ENCODE measurements at places on chromosomes 13 and 19.

DNA sequence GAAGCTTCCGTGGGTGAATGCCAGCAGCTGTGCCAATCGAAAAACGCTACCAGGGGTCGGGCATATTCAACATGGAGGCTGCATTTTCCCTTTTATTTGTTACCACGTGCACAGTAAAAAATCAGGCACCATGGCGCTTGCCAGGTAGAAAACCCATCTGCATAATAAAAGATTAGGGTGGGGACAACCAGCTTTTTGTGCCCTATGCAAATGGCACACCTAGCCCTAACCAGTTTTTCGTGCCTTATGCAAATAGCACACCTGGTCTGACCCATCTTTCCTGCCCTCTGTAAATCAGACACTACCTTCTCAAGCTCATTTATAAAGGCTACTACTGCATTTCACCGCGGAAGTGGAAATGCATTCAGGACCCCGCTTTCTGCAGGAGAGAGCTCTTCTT, 62.1 kb upstream of the FREM2 start:
- no peak for DNase-seq

DNA sequence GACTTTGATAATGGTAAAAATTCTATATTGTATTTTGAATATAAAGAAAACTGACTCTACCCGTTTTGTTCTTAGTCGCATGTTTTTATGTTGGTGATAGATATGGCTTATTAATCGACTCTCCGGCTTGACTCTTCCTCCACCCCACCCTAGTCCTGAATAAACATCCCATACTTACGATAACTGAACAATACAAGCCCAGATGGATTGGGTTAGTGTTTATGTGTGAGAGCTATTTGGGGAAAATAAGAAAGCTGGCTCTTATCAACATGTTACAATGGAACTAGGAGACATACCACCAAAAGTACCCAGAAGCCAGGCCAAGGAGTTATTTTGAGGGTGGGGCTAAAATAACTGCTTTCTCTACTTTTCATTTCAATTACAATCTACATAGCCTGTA, 796.3 kb downstream of the DIAPH3 start:
- DNase-seq: no peak

DNA sequence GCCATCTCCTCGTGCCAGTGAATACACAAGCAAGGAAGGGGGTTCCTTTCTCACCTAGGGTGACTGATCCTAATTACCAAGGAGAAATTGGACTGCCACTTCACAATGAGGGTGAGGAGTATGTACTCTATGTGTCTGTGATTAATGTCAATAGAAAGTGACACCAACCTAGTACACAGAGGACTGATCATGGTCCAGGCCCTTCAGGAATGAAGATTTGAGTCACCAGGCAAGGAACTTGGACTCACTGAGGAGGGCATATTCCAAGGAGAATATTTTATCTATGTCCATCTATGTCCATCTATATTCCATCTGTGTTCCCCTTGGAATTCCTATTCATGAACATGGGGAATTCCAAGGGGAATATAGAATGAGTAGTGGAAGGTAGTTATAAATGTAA, 9.2 kb upstream of the ALOX5AP start:
- no peak for DNase-seq

DNA sequence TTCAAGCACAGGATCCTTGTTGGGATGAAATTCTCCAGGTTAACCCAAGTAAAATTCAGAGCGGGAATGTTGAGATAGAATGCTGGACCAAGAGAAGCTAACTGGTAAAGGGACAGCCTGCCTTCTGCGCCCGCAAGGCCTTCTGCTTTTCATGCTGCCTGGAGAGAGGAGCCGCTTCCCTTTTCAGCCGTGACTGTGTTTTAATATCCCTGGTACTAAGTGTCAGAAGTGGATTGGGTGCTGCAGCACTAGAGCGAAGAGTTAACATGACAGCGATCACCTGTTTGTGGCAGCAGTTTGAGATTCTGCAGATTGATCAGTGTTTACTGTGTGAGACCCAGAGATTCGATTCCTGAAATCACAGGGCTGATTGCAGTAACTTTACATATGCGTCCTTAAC, 197.4 kb upstream of the ZNF536 start:
- no peak for DNase-seq

DNA sequence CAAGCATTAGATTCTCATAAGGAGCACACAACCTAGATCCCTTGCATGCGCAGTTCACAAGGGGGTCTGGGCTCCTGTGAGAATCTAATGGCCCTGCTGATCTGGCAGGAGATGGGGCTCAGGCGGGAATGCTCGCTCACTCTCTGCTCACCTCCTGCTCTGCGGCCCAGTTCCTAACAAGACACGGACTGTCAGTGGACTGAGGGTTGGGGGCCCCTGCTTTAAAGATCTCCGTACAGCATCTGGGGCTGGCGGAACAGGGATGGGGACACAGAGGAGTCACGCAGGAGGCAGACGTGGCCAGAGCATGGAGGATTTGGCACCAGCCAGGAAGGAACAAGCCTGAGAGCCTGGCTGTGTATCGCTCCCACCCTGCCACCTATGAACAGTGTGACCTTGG, 37.3 kb upstream of the ZNF536 start:
- no peak for DNase-seq

DNA sequence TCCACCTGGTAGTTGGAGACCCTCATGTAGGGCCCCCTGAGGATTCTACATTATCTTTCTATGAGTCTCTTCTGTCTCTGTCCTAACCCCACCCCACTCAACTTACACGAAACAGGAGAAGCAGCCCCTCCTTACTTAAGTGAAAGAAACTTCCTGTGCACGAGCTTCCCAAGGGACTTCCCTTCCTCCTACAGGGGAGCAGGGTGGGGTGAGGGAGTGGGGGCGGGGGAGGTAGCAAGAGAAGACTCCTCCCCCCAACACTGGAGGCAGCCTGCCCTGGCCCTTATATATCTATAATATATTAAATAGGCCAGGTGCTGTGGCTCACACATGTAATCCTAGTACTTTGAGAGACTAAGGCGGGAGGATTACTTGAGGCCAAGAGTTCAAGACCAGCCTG, 5.5 kb upstream of the PDE4C start:
- DNase-seq: no peak

GRCh38 chr13:110712081-110712848, 1.2 kb upstream of the ING1 start:
- peak; percentile 81 for DNase-seq

DNA sequence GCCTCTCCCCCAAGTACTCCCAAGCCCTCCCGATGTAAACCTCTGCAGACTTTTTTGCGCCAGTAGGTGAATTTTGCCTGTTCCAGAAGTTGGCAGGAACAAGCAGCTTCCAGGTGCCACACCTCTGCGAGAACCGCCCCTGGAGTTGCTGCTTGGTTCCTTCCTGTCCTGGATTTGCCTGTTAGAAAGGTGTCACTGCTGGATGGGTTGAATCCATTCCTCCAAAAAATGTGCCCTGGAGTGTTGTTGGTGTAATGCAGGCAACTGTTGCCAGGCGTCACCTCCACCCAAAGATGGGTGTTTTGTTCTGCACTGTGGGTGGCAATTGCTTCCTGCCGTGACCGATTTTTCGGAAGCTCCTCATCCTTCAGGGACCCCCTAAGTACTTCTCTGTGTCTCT, 5.7 kb downstream of the PGPEP1 start:
- DNase-seq: no peak

DNA sequence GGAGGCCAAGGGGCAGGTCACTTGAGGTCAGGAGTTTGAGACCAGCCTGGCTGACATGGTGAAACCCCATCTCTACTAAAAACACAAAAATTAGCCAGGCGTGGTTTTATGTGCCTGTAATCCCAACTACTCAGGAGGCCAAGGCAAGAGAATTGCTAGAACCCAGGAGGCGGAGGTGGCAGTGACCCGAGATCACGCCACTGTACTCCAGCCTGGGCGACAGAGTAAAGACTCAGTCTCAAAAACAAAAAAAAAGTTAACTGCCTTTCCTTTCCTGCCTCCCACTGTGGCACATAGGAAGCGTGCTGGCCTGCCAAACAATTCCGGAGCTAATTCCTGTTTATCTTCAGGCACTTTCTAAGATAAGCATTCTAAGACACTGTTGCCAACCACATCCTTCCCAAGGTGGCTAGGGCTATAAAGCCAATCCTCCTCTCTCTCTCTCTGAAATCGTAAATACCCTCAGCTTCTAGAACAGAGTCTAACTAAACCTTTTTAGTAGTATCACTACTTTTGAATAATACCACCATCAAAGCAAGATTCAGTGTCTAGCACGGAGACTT, 21.6 kb downstream of the SLC25A30 start:
- DNase-seq: no peak

- DNase-seq: peak; percentile 62
Observed at GRCh38 chr19:49331616-49332055, 3.6 kb upstream of the CD37 start.

DNA sequence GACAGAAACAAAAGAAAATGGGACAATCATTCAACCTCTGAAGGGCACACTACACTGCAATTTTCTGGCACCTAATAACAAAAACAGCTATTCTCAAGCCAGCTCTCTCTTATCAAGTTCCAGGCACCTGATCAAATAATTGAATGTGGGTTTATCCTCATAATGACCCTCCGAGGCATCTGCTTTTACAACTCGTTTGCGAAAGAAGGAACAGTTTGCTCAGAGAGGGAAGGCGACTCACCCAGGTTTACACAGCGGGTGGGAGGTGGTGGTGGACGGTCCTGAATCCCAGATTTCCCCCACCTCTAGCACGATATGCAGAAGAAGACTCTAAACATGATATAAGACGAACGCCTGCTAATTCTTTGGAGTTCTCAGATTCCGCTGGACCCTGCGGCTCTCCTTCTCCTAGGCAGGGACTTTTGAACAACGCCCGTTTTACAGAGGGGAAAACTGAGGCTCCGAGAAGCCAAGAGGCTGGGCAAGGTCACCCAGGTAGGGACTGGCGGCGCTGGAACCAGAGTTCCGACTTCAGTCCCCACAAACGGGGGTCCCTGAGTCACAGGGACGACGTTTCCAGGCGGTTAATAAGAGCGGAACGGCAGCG, 641 bp downstream of the SGTA start:
- no peak for DNase-seq

- peak; percentile 27 for DNase-seq
Observed at GRCh38 chr13:23899555-23899954, 2.3 kb upstream of the C1QTNF9B start.

DNA sequence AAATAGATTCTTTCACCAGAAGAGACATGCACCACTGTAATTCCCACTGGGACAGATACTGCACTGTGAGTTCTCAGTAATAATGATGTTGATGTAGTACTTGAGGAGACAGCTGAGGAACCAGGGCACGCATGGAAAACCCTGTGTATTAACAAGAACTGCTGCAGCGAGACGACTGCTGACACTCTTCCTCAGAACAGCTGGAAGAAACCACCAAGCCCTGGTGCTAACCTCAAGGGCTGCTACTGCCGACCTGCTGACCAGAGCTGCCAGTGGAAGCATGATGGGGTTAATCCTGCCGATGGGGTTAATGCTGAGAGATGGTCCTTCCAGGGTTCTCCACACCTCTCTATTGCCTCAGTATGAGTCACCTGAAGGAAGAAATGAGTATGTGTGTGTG, 45.6 kb downstream of the EDNRB start:
- DNase-seq: no peak

DNA sequence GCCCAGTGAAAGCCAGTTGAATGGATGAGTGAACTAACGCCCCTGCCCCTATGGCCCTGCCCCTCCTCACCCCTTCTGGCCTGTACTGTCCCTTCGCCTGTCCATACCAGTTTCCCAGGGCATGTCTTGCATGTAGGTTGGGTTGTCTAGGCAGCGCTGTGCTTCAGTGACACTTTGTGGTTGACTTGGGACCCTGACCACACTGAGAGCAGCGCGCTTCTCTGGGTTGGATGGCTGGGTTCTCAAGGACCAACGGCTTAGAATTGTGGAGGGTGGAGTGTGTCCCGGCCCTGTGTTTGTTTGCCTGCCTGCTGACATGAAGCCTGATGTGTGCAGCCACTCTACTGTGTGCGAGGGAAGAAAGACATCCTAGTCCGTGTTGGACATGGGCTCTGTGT, 15.8 kb downstream of the GATAD2A start:
- no peak for DNase-seq

- DNase-seq: no peak
Observed at GRCh38 chr19:40705362-40705651, 11.4 kb downstream of the COQ8B start.

- no peak for DNase-seq
Observed at GRCh38 chr19:33905473-33905936, 108.8 kb downstream of the KCTD15 start.

- no peak for DNase-seq
Observed at GRCh38 chr19:37217480-37217774, 587 bp upstream of the ZNF383 start.

- no peak for DNase-seq
Observed at GRCh38 chr19:27822336-27822735, 1390.6 kb downstream of the UQCRFS1 start.

DNA sequence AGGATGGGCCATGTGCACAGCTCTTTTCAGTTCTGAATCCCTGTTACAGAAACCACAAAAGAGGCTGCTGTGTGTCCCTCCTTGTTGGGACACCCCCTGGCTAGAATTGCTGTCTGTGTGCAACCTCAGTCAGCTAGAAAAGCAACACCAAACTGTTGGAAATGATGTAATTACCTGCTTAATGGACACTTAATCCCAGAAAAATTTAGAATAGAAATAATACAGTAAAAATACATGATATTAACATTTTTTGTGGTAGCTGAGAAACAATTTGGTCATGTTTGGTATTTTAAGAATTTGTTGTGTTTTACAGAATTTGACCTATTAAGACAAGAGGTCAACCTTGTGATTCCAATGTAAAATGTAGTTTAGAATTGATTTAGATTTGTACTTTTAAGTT, 46.8 kb downstream of the FAM124A start:
- no peak for DNase-seq

DNA sequence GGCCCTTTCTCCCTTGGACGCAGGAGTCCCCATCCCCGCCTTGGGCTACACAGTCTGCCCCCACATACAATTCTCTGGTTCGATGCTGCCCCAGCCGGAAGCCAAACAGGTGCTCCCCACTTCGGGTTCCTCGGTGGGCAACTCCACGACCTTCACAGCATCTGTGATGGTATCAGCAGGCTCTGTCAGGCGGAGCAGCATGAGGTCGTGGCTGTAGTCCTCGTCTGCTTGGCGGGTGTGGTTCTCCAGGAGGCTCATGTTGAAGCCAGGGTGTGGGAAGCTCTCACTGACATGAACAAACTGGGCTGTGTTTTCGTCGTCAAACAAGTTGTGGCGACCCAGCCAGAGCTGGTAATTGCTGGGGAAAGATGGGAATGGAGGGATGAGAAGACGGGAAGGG, 3.5 kb downstream of the KLK1 start:
- DNase-seq: no peak

- no peak for DNase-seq
Observed at GRCh38 chr13:110471156-110471832, 90.2 kb downstream of the RAB20 start.
